Thoracic aorta (tissue), 2 donors: ENCODE measurements at places on chromosomes 7 and 10. TPM values are rescaled to one million over a fixed set of nuclear protein-coding genes. Genes with fewer than 3 reads are reported as not detected.

The NODAL gene
- total RNA-seq = 0.27 TPM

The TEX47 gene
- total RNA-seq = not detected

DNA sequence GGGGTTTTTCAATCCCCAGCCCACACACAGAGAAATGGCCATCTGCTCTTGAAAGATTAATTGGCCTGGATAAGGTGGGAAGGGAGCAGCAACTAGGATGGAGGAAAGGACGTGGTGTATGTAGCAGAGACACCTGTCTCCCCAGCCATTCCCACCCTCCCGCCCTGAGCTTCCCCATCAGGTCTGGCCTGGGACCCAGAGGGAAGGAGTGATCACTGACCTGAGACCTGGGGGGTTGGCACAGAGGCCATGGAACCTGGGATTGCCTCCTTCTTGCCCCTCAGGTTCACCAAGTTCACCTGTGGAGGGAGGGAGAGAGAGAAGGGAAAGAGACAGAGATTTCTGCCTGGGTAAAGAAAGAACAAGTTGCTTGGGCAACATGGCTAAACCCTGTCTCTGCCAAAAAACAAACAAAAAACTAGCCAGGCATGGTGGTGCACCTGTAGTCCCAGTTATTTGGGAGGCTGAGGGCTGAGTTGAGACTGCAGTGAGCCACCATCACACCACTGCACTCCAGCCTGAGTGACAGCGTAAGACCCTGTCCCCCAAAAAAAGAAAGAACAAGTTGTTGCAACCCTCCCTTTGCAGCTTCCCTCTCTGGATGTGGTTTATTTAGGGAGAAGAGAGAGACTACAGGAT is 11.3 kb upstream of the TRPV6 start:
- DNase-seq = no peak

DNA sequence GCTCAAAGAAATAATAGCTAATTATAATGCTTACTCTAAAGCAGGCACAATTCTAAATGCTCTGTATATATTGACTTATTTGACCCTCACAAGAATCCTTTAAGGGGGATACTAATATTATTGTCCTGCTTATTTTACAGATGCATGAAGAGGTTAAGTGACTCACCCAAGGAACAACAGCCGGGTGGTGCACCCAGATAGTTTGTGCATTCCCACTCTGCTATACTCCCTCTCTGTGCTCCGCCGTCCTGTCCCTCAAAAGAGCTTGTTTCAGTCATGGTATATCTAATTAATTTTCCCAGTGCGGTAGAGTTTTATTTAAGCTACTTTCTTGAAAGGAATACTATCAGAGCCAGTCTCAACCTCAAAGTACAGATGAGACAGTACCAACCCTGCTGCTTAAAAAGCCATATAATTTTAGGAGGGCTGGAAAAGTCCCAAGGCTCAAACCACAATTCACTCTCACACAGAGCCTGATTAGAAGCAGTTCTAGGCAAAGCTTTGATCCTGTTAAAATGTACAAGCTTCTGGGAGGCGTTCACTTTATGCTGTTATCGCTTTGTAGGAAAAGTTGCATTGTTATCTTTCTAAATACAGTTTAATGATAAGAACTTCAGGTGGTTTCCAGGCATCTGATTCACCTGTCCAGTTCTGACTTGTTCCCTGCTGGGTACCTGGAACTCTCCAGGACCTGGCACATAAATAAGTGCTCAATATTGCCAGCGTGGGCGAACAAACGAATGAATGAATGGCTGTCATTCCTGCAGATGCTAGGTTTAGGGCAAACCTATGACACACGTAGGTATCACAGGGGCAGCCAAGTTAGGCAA is 261.5 kb upstream of the KLF14 start:
- DNase-seq = no peak

DNA sequence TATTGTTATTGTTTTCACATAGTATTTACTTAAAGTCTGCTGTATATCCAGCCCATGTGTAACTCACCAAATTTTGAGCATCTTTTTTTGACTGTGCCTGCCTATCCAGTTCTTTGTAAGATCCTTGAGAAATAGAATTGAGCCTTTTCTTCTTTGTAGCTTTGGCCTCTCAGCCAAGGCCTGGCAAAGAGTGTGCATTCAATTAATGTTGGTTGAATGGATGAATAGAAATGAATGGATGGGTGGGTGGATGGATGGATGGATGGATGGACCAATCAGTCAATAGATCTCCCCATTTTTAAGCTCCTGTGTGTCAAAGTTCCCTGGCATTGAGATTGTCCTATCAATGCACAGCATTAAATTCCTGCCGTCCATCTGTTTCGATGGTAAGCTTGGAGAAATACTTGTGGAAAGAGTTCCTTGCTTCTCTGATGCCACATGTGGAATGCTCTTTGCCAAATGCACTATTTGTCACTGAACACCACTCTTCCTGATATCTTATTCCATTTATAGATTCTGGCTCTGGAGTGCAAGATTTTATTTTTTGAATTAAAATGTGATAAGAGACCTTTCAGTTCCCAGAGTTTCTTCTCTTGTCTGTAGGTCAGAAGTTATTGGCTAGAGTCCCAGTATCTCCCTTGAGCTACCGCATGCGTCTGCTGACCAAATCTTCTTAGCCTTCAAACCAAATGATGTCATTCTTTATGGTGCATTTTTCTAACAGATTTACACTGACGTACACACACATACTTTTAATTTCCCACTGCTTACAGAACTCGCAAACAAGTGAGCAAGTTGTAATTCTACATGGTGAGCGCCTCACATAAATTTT is 20.7 kb upstream of the ADRB1 start:
- no peak for DNase-seq

DNA sequence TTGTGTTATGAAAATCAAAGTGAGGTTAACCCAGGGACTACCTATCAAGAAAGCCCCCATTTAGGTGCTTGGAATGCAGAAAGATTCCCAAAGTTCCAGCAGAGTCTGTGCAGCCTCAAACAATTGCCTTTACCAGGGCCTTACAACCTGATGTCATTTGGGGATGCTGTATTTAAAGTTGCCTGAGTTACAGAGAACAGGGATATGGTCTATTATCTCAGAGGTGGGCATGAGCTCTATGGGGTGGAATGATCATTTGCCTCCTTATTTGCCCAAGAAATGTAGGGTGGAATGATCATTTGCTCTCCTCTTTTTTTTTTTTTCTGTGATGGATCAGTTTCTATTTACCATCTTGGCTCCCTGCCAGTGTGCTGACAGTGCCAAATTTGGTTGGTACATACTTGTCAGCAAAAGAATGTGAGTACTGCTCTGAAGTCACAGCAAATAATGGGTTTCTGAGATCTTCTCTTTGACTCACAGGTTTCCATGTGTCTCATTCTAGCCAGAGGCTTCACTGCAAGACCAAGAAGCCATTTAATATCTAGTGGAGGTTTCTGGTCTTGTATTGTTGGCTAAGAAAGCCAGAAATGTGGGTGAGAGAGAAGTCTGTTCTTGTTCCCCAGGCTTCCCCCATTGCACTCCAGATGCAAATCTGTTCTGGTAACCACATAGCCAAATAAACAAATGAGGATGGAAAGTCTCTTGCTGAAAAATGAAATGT is 45.5 kb upstream of the ZNRF2 start:
- no peak for DNase-seq

GRCh38 chr7:2970861-2971260 is 72.8 kb downstream of the CARD11 start:
- DNase-seq = no peak
